Stimulated activated CD4-positive, alpha-beta T cell treated with anti-CD3 and anti-CD28 coated beads, Interleukin-12 subunit alpha, Interleukin-12 subunit beta, amount 100 ng/mL, for 4 hours (primary cell): ENCODE measurements at places on chromosomes 16 and 17.

- DNase-seq: no peak
These were observed 369.8 kb downstream of the CPPED1 start for GRCh38 chr16:12433691-12434390.

DNA sequence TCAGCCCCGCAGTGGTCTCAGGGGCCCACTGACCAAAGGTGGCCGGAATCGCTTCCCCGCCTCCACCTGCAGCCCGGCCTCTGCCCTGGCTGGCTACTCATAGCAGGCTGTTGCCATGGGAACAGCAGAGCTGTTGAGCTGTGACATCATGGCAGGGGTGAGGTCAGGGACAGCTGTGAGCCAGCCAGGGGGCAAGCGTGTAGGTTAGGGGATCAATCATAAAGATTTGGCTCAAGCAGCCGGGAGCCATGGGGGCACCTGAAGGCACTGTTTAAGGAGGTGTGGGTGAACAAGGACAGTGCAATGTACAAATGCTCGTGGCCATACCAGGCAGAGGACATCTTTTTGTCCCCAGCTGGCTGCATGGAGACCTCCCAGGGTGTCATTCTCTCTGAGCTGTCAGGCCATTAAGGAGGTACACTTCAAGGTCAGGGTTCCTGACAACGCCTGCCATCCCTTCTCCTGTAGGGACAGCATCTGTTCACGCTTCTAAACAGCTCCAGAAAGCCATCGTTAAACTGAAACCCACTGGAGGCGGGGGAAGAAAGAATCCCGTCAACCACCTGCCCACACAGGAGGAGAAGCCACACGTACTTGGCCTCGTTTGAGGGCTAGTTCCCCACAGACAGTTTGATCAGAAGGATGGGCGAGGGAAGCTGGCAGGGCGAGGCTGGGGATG is at the start of gene CEP295NL:
Gene CEP295NL (minus strand): TSS at position 101 of the 679 bp plus-strand sequence. CDS start 1,373 bp downstream, outside the sequence.
- no peak for DNase-seq

GRCh38 chr17:77379832-77380231 is 239.1 kb downstream of the SEC14L1 start:
- no peak for DNase-seq

DNA sequence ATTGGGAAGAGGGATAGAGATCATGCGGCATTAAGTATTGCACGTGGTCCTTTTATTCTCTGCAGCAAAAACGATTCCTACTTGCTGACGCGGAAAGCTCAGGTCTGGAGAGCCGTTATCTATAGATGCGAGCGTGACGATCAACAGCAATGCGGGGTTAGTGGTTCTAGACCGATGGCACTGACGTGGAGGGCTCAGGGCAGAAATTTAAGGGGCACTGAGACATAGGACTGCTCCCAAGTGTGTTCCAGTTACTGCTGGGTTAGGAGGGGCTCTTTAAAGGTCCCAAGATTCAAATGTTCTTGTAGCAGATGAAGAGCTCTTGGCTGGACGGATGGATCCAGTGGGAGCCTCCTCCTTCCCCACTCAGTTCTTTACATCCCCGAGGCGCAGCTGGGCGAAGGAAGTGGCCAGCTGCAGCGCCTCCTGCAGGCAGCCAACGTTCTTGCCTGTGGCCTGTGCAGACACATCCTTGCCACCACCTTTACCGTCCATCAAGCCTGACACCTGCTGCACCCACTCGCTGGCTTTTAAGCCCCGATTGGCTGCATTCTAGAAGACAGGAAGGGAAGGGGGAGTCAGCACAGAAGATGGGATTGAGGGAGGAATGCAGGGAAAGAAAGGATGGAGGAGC is 732 bp upstream of the EXOSC6 start:
- DNase-seq: no peak

GRCh38 chr17:28874750-28875149 is 19.9 kb downstream of the ERAL1 start:
- no peak for DNase-seq

DNA sequence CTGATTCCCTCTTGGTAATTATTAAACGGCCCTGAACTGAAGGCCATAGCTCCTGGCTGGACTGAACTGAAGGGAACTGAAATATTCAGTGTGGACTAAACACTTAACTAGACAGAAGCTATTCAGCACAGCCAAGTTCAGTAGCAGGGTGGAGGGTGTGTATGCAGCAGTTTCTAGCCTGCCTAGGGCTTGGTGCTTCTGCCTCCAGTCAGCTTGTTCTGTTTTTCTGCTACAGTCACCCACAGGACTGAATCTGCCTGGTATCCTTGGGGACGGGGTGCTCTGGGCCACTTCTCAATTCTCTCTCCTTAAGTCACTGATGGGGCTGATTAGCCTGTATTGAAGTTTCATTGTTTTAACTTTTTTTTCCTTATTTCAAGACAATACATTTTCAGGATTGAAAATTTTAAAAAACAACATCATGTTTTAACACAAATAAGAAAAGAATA is 77.1 kb downstream of the WWP2 start:
- no peak for DNase-seq

DNA sequence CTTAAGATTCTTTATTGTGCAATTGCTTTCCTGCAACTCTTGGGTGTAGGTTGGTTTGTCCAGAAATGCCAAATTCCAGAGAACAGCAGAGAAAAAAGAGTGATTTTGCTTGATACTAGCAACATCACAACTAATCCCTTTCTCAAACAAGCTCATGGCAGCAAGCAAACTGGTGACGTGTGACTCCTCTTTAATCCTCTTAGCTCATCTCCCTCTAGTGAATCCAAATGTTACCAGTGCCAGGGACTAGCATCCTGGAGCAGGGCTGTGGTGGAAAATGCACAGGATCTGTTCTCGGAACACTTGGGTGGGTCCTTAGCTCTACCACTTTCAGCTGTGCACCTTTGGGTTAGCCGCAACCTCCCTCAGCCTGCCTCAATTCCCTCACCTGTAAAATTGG is 204.0 kb upstream of the CCL2 start:
- DNase-seq: no peak

DNA sequence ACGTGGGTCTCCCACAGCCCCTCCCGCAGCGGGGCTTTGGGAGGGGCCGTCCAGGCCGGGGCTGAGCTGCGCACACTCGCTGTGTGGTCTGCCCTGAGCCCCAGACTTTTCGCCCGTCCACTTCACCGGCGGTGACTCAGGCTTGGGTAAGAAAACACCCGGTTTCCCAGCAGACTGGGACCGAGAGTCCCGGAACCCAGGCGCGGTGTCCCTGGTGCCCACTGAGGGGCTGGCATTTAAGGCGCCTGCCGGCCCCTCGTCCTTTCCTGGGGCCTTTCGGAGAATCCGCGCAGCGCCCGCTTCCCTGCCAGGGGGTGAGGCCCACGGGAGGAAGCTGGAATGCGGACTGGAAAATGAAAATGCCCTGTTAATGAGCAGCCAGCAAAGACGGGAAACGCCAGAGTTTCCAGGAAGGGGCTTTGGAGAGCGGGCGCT is 100.3 kb downstream of the C16orf95 start:
- no peak for DNase-seq

DNA sequence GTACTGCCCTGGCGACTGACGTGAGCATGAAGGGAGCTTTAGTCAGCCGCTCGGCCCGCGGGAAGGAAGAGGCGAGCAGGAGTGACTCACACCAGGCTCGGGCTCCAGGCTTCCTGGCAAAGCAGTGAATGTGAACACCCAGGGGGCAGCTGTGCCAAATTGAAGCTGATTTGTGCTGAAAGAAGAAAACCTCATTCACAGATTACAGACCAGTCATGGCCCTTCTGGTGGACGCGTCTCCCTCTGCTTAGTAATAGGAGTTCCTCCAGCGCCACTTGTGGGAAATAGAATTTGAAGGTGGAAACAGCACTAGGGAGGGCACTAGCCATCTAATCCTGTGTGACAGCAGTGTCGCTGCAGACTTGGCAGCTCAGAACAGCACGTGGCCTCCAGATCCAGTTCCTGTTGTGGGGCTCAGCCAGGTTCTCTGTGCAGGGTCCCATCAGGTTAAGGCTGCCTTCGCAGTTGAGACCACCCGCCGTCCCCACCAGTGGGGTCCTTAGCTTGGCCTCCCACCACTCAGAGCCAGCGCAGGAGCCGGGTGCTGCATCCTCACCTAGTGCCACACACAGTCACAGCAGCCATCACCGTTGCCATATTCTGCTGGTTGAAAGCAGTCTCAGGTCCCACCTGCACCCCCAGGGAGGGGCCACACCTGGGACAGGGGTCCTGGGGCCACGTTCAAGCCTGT is 164.5 kb upstream of the CHMP6 start:
- DNase-seq: no peak

DNA sequence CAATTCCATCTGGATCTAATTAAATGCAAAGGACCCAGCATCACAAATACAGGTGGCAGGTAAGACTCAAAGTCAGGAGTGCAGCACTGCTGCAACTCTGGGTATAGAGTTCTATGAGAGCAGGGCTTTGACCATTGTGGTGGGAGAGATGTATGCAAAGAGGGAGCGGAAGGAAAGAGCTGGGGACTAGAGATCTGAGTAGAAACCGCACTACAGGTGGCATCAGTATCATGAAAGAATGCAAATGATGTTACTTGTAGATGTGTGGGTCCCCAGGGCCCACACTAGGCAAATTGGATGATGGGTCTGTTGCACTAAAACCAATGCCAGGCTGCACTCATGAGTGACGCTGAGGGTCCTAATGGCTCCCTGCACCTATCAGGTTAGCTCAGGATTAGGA is 287.1 kb upstream of the ASIC2 start:
- DNase-seq: no peak

DNA sequence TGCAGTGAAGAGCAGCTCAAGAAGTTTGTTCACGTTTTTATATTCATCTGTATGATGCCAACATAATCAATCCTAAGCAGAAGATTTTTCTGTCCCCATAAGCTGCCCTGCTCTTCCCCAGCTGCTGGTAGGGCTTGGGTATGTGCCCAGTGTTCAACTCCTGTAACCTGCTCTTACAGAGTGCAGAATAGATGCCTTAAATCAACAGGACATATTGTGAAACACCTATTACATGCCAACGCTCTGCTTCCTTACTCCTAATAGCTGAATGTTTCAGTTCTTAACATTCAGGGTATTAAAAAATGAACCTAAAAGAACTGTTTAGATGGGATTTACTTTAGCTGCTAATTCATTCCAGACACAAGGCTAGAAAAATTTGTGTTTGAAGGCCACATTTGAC is 190.9 kb downstream of the HS3ST3A1 start:
- no peak for DNase-seq

- DNase-seq: no peak
These were observed at the start of gene MT1M for GRCh38 chr16:56632156-56632847. MT1M (plus strand) TSS chr16:56632659; CDS start chr16:56632732, 73 bp downstream.

DNA sequence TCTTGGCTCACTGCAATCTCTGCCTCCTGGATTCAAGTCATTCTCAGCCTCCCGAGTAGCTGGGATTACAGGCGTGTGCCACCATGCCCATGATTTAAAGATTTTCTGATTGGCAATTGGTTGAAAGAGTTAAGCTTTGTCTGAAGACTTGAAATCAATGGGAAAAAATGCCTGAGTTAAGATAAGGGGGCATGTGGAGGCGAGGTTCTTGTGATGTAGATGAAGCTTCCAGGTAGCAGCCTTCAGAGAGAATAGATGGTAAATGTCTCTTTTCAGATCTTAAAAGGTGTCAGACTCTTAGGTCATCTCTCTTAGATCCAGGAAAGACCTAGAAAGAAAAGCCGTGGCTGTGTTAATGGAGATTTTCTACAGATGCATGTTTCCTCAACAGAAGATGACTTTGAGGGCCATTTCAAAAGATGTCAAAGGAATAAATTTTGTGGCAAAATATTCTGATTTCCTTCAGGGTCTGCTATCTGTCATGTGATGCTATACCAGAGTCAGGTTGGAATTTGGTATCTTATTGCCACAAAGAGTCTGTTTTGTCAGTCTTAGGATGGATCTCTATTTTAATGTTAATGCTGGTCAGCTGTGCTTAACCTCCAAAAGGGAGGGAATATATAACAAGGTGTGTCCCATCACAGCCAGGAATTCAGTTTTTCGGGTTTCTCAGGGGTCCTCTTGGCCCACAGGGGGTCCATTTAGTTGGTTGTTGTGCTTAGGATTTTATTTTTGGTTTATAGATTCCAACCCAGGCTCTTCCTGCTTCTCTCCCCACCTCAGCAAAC is 58.3 kb upstream of the AKTIP start:
- DNase-seq: no peak

DNA sequence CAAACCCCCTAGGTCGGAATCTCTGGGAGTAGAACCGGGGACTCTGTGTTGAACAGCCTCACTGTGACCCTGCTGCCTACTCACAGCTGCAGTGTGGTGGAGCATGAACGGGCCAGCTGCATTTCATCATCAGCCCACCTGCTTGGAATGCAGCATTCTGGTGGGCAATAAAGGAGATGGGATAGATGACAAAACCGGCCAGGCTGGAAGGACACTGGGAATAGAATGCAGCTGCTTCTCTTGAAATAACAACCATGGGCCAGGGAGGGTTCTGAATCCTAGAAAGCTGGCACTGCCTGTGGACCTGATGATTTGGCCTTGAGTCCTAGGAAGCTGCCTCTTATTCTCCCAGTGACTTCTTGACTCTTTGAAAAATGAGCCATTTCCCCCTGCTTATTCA is 23.5 kb downstream of the CFAP97D1 start:
- DNase-seq: no peak

GRCh38 chr16:75501359-75501758 is 6.1 kb upstream of the CHST6 start:
- DNase-seq: no peak

GRCh38 chr16:7304958-7305357 is 27.7 kb upstream of the RBFOX1 start:
- DNase-seq: no peak

DNA sequence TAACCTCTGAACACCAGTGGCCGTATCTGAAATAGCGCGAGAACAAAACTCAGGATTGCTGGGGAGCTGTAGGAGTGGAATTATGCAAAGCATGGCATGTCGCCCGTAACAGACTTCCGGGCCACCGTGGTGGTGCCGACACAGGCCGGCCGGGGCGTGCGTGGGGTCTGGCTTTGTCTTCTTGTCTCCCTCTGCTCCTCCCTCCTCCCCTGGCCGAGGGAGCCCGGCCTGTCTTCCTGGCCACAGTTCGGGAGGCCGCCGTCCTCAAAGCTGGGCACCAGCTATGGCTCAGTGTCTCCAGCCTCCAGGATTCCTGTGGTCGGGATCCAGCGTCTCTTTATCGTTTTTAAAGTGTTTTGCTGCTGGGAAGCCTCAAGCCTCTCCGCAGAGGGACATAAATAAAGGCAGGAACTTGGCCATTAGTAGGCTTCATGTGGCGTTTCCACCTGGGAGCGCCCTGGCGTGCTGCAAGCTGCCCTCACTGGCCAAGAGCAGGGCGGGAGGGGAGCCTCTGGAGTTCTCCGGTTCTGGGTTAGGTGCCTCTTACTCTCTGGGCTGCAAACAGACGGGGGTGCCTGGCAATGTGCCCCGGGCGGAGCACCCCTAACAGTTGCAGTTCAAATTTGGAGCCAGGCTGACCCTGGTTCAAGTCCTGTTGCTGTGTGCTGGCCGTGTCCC is 22.0 kb upstream of the NPTX1 start:
- no peak for DNase-seq

- DNase-seq: no peak
These were observed 36.3 kb upstream of the MLYCD start for GRCh38 chr16:83862661-83863060.

DNA sequence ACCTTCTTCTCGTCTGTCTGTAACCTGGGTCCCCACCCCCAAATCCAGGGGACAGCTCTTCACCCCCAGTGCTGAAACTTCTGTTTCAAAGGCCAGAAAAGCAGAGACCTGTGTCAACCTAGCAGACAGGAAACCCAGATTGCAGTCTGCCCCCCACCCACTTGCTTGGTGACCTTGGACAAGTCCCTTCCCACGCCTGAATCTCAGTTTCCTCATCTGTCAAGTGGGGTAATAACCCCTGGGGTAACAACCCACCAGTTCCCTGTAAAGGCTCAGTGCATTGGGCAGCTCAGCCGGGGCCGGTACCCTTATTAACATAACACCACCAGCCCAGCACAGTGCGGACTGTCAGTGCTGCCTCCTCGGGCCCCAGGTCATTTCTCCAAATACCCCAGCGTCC is 1.3 kb downstream of the STX1B start:
- no peak for DNase-seq

- DNase-seq: peak; percentile 24
These were observed 5.8 kb downstream of the DHX38 start for GRCh38 chr16:72099377-72099818.
